ENCODE measurements at places on chromosomes 6 and 20.

- peak; percentile 26 for DNase-seq
Measured at GRCh38 chr6:42340511-42340910, 111.2 kb downstream of the TRERF1 start.

DNA sequence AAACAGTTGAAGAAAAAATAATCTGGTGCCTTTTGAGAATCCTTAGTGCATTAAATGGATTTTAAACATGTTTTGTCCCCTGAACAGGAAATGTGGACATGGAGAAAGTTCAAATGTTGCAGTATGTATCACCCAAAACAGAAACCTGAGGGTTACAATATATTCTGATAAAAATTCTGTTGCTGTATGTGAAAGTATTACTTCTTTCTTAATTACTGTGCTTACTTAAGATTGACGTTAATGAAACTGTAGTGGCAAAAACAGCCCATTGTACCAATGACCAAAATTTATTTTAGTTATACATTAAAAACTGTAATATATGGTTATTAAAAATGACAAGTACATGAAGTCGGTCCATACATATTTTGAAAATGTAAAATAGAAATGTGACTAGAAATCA lies 100.6 kb downstream of the PRDM1 start:
- DNase-seq = no peak

GRCh38 chr6:20182069-20182468 lies 30.2 kb downstream of the MBOAT1 start:
- DNase-seq = no peak

- DNase-seq = no peak
Measured at GRCh38 chr6:135419162-135419561, 78.4 kb downstream of the AHI1 start.

DNA sequence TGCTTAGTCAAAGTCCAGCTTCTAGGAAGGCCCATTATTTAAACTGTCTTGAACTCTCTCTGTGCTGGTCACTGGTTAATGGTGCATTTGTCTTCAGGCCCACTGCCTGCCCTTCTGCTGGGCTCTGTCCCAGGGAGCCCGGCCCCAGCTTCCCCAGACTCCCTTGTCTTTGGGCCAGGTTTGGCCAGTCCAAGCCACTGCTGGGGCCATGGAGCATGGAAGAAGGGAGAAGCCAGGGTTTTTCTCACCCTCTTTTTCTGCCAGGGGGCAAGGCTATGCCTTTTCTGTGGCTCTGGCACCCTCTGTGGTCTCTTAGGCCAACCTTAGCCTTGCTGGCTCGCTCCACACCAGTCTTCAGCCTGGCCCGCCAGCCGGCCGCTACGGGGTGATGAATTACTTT lies 390.0 kb upstream of the SULF2 start:
- DNase-seq = no peak

DNA sequence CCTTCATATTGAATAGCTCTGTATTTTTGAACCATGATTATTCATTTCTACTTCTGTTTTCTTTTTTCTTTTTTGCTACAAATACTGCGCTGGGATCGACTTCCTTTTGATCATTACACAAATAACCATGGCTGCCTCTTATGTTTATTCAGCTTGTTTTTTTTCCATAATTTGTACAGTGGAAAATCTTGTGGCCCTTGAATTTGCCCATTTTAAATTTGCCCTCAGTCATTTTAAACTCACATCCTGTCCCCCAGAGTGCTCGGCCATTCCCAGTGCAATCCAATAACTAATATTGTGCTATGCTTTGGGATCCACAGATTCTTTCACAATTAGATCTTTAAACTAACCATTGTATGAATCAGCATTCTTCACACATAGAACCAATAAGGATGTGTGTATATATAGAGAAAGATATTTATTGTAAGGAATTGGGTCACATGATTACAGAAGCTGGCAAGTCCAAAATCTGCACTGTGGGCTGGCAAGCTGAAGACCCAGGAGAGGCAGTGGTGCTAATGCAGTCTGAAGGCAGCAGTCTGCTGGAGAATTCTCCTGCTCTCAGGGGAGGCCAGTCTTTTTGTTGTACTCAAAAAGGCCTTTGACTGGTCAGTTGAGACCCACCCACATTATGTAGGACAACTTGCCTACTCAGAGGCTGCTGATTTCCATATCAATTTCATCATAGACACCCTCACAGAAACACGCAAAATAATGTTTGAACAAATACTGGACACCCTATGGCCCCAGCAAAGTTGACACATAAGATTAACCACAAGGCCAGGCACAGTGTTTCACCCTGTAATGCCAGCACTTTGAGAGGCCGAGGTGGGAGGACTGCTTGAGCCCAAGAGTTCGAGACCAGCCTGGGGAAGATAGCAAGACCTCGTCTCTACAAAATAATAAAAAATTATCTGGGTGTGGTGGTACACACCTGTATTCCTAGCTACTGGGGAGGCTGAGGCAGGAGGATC lies 147.1 kb downstream of the MTHFD1L start:
- no peak for DNase-seq

DNA sequence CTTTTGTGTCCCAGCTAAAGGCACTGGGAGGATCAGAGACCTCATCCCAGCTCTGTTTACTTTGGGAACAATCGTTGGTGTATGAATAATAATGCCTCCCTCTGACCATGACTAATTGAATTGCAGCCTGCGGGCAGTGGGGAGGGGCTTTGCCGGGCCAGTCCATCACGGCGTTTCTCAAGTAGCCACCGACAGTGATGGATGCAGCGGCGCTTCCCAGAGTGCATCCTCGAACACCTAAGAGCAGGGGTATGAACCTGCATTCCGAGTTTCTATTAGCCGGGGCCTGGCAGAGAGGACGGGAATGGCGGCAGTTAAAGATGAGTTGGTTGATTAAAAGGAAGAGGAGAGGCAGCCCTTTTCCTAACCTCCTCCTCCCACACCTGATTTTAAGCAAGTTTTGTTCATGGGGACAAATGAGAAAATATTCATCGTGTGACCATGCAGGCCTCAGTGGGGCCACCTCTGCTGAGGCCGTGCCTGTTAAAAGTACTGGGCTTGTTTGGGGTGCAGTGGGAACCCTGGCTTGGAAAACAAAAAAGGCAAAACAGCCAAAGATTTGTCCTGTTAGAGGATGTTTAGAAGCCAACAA lies 154.1 kb downstream of the FOXA2 start:
- no peak for DNase-seq

DNA sequence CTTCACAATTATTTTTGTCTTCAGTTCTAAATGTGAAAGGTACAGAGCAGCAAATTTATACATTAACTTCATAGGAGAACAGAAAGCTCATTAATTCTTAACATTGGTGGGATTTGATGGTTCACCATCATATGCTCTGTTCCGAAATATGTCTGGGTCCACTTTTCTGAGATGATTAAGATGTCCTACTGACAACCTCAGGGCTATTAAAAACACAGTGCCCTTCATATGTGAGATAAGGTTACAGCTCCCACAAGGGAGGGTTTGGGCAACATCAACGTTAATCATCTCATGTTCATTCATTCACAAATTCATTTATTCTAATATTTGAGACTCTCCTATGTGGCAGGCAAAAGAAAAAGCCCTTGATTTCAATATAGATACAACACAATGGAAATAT lies 91.2 kb downstream of the ELOVL5 start:
- DNase-seq = no peak

DNA sequence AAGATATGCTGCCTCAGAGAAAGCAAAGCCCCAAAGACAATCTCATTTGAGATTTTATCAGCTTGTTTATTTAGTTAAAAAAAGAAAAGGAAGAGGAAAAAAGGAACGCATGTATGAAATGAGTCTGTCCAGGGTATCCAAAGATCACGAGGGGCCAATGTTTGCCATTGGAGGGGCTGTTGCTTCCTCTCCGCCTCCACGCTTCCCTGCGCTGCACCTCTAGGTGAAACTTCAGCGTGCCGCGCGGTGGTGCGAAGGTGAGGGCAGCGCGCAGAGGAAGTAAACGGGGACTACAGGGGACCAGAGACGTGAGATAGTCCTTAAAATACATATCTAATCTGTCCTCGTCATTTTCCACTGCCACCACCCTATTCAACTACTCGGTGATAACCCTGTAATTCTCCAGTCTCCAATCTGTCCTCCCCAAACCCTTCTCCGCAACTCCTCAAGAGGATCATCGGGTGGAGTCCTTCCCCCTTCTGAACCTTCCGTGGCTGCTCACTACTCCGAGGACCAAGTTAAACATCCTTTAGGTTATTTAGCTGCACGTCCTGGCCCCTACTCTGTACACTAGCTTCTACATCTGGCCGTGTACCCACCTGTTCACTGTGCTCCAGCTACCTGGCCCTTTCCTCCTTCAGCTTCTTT lies 1.1 kb upstream of the DCBLD1 start:
- DNase-seq = peak; percentile 39

- peak; percentile 73 for DNase-seq
Measured at GRCh38 chr6:108560463-108561308, at the start of gene FOXO3. Gene FOXO3 (plus strand): TSS chr6:108560917. CDS start chr6:108561209, 292 bp downstream.

DNA sequence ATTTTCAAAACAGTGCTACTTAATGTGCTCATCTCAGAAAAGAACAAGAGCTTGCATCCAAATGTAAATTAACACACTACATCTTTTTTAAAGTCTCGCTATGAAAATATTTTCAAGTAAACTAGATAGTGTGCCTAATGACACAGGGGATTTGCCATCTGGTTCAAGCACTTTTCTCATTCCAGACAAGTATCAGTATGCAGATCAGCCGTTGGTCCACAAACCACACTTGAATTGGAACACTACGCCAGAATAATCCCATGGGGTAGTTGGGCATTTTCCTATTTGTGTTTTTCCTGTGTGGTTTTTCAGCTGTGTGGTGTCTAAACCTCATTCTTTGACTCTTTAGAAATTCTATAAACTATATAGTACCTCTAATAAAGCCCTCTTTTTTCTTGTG lies 256.2 kb downstream of the EPHA7 start:
- DNase-seq = no peak

- DNase-seq = no peak
Measured at GRCh38 chr20:62059401-62059800, 6.3 kb downstream of the TAF4 start.

DNA sequence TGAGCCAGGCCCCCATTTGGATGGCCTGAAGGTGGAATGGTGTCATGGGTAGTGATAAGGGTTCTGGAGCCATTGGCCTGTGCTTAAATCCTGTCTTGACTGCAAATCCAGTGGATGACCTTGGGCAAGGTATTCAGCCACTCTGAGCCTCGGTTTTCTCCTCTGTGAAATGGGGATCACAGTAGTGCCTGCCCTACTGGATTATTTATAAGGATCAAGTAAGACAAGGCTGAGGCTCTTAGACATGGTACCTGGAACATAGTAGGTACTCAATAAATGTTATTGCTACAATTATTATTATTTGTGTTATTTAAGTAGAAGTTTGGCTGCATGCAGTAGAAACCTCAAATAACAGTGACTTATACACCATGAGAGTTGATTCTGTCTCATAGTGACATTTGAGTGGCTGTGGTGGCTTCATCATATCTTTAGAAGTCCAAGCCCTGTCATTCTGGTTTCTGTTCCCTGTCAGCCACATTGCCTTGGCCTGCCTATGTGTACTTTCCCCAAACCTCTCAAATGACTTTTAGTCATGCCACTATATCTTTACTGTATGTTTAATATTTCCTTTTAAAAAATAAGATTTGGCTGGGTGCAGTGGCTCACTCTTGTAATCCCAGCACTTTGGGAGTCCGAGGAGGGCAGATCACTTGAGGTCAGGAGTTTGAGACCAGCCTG lies 37.6 kb upstream of the CHMP4B start:
- peak; percentile 22 for DNase-seq

DNA sequence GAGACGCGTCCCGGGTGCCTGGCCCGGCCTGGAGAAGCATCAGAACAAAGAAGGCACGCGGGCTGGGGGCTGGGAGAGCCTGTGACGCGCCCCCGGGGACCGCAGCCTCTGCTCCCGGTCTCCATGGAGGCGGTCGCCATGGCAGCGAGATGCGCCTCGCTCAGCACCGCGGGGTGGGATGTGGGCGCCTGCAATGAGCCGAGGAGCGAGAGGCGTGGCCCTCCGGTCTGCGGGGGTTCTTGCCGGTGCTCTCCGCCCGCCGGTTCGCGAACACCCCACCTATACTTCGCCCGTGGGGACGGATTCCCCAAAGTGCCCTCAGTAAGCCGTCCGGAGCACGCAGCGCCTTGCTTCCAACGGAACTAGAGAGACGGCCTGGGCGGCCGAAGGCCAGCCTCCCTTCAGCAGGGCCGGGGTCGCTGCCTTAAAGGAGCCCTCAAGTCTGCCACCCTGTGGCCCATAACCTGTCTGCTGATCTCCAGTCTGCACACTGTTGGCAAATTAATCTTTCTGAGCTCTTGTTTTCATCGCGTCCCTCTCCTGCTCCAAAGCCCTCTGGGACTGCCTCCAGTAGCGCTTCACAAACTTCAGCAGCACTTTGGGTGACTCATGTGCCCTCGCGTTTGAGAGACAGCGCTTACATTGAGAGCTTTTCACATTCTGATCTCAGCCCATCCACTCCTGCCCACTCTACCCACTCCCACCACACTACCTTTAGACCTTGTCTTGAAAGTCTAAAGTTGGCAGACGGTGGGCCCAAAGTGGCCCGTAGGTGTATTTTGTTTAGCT lies 983 bp upstream of the ADISSP start:
- peak; percentile 86 for DNase-seq

GRCh38 chr20:2756056-2756611 lies 44.3 kb downstream of the CPXM1 start:
- DNase-seq = no peak

DNA sequence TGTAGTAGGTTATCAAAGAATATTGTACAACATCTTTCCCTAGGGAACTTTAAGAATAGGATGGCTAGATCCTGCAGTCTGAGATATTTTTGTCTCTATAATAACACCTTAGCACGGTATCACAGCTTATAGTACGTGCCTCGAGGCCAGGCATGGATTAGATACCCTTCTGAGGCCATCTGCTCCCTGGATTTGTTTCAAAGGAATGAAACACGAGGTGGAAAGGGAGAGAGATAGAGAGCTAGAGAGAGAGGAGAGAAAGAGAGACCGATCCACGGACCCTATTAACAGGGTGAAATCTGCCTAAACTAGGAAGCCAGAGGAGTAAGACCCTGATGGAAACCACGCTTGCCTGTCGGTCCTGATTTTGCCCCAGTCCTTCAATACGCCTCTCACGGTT lies 92.5 kb downstream of the CD83 start:
- DNase-seq = no peak

DNA sequence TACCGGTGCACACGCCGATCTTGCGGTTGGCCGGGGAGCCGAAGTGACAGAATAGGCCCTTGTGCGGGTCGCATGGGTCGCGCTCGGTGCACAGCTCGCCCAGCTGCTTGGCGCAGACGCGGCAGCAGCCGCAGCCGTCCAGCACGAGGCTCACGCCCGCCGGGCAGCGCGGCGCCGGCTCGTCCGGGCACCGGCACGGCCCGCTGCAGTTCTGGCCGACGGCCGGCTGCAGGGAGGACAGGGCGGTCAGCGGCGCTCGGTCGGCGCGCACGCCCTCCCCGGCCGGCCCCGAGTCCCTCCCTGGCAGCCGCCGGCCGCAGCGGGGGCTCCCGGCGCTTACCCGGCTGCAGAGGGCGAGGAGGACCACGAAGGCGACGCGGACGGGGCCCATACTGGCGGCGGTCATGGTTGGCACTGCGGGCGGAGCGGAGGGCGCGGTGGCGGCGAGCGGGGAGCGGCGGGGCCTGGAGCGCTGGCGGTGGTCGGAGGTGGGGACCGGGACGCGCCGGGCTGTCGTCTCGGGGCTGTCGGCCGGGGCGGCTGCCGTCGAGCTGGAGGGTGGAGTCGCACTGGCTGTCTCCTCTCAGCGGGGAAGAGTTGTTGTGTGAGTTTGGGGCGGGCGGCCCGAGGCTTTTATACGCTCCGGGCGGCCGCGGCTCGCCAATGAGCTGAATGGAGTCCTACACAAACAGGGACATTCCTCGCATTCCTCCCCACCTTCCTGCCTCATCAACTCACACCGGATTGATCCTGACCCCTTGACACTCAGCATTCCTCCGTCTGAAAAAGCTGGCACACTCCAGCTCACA lies at the start of gene CCN2:
Gene CCN2, minus strand, starts transcription at position 606 of the 809 bp plus-strand sequence. Its CDS starts 200 bp downstream, at position 406.
- DNase-seq = peak; percentile 15
